DMS153 (cell line): ENCODE measurements at places on chromosomes 3 and 15.
A peak's percentile ranks its signal among the peaks of the same experiment; 100 is the strongest.

DNA sequence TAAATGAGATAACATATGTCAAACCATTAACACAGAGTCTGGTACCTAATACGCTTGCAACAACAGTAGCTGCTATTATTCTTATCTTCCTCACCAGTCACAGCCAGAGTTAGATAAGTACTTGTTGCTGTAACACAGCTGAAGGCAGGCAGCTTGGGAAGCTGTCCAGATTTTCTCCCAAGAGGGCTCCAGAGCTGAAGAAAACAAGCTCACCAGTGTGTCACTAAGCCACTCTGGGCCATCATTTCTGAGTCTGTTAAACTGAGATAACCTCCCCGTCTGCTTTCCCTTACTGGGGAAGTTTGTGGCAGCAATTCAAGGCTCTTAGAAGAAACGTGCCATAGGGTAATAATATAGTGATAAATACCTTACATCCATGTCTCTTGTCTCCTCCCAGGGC, 226.3 kb downstream of the TAFA4 start:
- no peak for DNase-seq

- DNase-seq = peak; percentile 45
Measured at GRCh38 chr3:194058189-194058571, 77.8 kb upstream of the HES1 start.

- no peak for DNase-seq
Measured at GRCh38 chr3:72375237-72376076, 472.8 kb downstream of the SHQ1 start.

DNA sequence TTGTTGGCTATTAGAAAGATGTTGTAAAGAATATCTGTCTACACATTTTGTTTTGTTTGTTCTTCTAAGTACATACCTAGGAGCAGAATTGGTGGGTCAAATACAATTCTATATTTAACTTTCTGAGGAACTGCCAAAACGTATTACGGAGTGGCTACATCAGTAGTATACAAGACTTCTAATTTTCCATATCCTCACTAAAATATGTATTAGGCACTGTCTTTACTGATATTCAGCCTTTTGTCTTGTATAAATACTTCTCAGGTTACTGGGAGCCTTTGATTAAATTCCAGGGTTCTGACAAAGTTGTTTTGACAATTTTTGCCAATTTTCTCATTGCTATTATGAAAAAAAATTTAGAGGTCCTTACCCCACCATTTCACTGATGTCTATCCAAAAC, 146.7 kb downstream of the NR2E3 start:
- no peak for DNase-seq

- DNase-seq = no peak
Measured at GRCh38 chr3:128854475-128854874, 24.9 kb upstream of the ACAD9 start.

- no peak for DNase-seq
Measured at GRCh38 chr3:30221619-30222018, 384.8 kb upstream of the TGFBR2 start.

- no peak for DNase-seq
Measured at GRCh38 chr15:90085565-90085964, 16.7 kb downstream of the IDH2 start.

- DNase-seq = no peak
Measured at GRCh38 chr3:123449102-123449996, 459 bp upstream of the ADCY5 start.

DNA sequence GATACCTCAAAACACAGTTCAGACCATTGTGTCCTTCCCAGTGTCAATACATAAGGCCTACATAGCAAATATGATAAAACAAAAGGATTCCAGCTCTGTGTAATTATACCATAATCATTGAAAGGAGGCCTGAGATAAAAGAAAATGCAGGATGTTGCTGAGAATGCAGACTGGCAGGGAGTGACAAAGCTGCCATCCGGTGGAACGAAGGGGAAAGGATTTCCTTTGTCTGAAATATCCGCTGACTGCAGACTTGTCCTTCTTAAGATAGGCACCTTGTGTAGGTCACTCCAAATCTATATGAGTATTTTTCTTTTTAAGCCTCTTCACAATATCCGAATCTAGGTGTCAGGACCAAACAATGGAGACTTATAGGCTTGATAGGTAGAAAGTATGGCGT, 108.0 kb downstream of the KCNH8 start:
- no peak for DNase-seq

DNA sequence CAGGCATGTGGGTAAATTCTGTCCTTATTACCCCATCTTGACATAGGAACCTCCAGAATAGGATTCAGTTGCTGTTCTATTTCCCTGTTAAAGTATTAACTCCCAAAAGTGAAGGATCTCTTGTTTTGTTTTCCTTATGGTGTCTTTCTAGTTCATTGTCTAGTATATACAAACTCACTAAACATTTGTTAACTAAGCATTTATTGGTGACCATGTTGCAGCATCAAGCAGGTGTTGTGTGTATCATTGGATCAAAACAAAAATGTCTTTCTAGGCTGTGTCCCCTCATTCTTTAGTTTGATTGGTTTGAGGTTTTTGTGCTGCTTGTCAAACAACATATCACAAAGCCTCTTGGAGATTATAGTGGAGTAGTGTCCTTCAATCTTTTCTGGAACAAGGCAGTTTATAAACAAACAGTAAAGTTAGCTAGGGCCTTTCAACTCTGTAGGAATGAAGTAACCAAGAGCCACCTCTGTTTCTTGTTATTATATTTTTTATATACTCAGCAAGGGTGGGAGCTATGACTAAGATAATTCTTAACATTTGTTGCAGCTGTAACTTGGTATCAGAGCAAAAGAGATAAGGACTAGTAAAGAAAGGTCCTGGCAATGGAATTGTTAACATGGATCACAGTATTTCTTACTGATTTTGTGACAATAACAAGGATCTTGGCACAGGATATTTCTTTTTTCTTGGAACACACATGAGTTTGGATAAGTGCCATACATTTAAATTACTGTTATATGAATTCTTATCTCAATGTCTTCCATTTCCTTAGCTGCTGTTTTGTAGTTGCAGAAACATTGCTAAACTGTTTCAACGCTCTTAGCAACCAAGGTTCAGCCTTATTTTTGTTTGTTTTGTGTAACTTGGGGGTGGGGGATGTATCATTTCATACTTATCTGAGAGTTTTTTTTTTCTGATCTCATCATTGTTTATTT, 49.3 kb downstream of the TMOD3 start:
- no peak for DNase-seq

DNA sequence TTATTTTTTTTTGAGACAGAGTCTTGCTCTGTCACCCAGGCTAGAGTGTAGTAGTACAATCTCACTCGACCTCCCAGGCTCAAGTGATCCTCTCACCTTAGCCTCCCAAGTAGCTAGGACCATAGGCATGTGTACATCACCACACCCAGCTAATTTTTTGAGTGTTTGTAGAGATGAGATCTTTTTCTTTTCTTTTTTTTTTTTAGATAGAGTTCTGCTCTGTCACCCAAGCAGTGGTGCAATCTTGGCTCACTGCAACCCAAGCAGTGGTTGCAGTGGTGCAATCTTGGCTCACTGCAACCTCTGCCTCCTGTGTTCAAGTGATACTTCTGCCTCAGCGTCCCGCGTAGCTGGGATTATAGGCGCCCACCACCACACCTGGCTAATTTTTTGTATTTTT, 5.2 kb downstream of the CEP97 start:
- DNase-seq = no peak

- DNase-seq = no peak
Measured at GRCh38 chr3:184639351-184639750, 72.5 kb downstream of the MAGEF1 start.

DNA sequence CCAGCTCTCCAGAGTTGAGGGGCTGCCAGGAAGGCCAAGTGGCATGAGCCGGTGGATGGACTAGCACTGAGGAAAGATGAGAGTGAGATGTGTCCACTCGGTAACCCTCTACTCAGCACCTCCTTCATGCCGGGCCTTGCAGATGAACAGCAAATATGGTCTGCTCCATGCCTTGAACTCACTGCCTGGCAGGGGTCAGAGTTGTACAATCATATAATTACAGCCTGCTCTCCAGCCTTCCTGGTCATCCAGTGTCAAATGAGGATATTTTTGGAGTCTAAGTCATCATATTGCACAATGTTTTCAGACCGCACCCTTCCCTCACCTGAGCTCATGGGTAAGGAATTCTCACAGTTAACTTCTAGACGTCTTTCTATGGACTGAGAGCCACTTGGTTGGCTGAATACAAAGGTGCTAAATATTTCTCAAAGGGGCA, 4.9 kb downstream of the MGLL start:
- no peak for DNase-seq

DNA sequence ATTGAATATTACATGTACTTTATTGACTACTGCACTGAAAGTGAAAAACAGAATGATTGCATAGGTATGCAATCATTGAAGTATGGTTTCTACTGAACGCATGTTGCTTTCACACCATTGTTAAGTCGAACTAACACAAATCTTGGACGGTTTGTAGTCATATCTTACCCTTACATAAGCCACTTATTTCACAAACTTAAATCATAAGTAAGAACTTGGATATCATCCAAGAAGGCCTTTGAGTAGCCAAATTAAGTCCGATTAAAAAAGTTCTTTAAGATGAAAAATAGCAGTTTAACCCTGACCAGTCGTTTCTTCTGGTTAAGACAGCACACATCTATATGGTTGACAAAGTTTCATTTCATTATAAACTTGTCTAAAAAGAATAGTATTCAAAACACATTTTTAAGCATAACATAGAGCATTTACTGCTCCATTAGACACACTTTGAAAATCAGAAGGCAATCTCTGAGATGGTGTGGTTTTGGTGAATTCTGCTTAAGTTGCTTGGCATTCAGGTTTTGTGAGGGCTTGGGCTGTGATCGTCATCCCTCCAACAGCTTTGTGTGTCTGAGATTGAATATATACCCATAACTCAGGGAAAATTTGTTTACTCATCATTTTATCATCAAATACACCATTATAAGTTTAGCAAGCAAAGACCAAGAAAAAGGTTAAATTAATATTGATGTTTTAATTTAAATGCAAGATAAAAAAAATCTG, 92.2 kb downstream of the NFKBIZ start:
- DNase-seq = no peak

GRCh38 chr3:45986303-45986982, 9.2 kb downstream of the FYCO1 start:
- peak; percentile 45 for DNase-seq

- DNase-seq = no peak
Measured at GRCh38 chr15:53808058-53808706, 48.7 kb upstream of the WDR72 start.

DNA sequence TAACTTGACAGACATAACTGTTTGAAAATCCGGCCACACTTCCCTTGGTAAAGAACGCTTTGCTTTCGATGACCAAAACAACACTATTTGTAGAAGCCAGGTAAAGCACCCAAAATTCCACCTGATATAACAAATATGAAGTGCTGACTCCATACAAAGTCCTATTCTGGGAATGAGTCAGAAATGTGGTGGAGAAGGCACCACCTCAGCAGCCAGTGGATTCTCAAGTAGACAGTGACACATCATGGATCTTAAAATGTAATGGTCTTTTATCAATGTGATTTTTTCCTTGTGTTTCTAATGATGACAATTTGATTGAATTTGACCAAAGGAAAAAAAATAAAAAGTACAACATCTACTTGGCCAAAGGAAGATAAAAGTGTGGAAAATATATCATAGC, 135.0 kb upstream of the WNT5A start:
- DNase-seq = no peak

DNA sequence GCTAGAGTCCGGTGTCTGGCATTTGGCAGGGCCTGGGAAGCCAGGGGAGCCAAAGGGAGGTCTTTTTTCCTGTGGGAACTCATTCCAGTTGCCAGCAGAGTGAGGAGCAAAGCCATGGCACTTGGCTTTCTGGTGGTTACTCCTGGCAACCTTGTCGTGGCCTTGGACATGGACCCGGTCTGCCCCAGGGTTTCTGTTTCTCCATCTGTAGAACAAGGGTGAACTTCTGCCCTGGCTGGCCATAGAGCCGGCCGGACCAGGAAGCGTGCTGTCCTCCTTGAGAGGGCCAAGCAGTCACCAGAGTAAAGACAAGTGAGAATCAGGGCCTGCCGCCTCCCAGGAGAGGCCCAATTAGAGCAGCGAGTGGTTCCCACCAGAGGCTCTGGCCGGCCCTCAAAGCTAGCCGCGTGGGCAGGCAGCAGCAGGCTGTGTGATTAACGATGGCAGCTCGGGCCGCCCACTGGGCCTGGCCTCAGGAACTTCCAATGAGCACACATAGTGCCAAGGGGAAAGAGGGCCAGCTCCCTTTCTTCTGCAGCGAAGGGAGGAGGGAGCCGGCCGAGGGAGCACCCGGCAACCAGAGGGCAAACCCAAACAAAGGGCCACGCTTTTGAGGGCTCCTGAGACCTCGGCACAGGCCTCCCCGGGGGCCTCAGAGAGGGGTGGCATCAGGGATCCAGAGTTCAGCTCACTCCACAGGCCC, 29.1 kb upstream of the ELP6 start:
- DNase-seq = no peak

GRCh38 chr15:82132742-82133141, 86.9 kb upstream of the MEX3B start:
- no peak for DNase-seq

- DNase-seq = no peak
Measured at GRCh38 chr3:81758275-81758674, 3.2 kb downstream of the GBE1 start.

DNA sequence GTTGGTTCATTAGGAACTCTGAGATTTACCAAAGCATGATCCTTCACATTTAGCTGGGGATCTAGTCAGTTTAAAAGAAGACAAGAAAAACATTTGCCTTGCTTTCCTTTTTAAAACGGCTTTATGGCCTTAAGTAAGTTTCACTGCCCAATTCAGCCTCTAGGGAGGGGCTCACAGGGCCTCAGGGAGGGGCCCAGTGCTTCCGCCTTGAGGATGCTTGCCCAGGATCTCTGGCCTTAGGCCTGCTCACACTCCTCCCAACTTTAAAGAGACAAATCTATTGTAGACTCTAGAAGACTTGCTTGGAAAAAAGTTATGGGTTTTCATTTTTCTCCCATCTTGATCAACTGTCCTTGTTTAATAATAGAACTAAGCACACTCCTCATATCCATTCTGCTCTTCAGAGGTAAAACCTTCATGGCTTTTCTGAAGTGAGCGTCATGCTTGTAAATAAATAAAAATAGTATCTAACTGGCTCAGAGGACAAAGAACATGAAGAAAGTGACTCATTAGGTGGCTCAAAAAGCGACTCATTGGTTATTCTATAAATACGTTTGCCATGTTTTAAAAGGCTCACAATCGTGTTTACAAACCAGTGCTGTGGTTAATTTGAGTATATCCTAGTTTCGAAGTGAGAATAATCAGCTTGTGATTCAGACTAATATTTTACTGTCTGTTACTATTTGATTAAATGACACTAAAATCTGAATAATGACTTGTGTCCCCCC, 13.7 kb downstream of the PDHB start:
- DNase-seq = no peak

GRCh38 chr15:43514241-43515057, 3.0 kb upstream of the MAP1A start:
- no peak for DNase-seq

GRCh38 chr3:95607926-95608325, 1206.5 kb upstream of the EPHA6 start:
- no peak for DNase-seq

DNA sequence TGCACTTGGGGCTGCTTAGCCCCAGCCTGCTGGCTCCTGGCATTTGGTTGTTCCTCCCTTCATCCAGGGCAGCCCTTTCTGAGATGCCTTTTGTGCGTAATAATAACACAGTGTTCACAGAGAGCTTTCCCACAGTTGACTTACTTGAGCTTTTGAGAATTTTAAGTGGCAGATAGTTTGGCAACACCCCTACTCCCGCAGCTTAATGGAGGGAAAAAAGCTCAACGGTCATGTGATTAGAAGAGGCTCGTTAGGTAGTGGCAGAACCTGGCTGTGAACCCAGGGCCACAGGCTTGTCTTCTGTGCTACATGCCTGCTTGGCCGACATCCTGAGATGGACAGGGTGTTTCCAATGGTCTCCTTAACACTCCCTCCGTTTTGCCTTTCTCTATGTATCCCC, 4.7 kb downstream of the KBTBD13 start:
- DNase-seq = no peak
